A549 (cell line): ENCODE measurements at places on chromosomes 6 and 20. TPM values are rescaled to one million over a fixed set of nuclear protein-coding genes. Genes with fewer than 3 reads are reported as not detected.
A peak's percentile ranks its signal among the peaks of the same experiment; 100 is the strongest.

DNA sequence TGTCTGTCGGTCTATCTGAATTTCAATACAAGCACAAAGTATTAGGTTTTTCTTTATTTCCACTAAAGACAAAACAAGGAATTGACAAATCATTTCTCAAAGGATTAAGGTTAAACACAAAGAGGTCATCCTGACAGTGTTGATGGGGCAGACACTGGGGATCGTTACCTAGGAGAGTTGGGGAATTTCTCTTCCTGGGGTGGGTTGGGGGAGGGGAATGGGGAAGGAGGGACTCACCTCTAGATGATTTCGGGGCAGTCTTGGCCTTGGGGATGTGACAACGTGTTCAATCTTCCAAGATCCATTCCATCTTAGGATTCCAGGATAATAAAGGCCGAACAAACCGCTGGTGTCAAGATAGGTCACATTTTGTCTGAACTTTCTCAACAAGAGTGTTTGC lies 35.4 kb upstream of the FOXA2 start:
- DNase-seq, result no peak

DNA sequence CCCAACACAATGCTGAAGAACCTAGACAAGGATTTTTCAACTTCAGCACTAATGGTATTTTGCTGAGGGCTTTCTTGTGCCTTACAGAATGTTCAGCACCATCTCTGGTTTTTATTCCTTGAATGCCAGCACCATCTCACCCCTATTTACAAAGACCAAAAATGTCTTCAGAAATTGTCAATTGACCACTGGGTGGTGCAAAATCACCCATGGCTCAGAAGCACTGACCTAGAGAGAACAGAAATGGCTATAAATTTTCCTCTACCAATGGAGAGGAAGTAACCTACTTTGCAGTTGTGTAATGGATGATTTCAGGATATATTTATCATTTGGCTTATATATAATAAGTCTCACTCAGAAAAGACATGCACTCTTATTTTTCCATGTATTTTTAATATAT lies 431.0 kb upstream of the IRAK1BP1 start:
- no peak for DNase-seq

DNA sequence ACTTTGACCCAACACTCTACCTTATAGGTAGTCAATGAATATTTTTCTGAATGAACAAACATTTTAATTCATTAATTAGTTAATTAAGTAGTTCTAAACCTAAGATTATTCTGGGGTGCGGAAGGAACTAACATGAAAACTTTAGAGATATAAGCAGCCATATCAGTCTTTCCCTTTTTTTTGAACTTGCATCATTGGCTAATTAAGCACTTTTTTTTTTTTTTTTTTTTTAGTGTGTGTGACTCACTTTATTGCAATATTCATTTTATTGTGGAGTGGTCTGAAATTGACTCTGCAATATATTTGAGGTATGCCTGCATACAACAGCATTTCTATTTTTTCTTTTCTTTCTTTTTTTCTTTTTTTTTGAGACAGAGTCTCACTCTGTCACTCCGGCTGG lies 21.8 kb upstream of the AMD1 start:
- DNase-seq, result no peak

DNA sequence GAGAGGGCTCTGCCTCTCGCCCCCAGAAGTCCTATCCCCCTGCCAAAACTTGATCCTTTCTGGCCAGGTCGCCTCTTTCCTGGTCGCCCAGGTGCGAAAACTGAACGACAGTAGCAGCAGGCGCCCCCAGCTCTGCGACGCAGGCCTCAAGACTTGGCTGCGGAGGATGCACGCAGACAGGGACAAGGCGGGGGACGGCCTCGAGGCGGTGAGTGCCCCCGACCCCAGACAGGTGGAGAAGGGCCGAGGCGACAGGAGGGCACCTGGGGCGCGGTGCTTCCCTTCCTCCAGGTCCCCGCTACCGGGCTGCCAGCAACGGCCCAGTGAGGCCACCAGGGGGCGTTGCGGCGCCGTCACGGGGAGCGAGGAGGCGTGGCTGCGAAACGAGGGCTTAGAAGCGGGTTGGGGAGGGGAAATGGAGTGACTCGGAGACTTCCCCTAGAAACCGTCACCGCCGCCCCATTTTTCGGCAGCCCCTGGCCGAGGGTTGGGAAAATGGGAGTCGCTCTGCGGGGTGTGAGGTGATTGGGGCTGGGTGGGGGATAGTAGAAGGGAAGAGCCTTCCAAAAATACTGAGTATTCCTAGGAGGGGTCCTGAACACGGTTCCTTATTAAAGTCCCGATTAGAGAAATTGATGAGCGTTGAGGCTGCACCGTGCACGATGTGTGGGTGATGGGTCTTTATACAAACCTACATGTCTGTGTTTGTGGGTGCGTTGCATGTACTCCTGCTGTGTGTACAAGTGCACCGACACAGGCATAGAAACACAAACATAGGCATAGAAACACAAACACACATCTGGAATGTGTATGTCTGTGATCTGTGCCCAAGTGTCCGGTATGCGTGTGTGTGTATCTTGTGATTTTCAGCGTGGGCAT lies 44.6 kb downstream of the ARHGAP40 start:
- DNase-seq, result peak; percentile 86

- no peak for DNase-seq
These were observed 17.2 kb downstream of the SYCP2L start for GRCh38 chr6:10904015-10904414.

DNA sequence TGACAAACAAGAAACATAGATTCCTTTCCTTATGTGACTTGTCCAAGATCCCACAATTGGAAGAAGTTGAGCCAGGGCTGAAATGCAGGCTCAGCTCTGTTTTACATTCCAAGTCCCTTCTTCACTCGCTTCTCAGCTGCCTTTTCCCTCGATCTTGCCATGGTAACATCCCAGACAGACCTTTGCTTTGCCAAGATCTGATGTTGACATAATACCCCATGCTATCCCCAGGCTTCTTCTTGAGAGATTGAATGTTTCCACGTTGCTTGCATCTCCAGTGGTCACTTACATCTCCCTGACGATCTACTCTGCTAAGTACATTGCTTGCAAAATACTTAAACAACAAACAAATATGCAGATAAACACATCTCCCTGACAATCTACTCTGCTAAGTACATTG lies 63.5 kb downstream of the TBXT start:
- no peak for DNase-seq

GRCh38 chr20:23022849-23023248 lies 12.3 kb upstream of the SSTR4 start:
- DNase-seq, result no peak

GRCh38 chr6:31958741-31959739 lies at the start of the genes NELFE and SKIC2:
NELFE (minus strand) TSS chr6:31958971; CDS start chr6:31958446, 525 bp downstream.
SKIC2 (plus strand) TSS chr6:31959175; CDS start chr6:31959193, 18 bp downstream.
- peak; percentile 96 for DNase-seq

DNA sequence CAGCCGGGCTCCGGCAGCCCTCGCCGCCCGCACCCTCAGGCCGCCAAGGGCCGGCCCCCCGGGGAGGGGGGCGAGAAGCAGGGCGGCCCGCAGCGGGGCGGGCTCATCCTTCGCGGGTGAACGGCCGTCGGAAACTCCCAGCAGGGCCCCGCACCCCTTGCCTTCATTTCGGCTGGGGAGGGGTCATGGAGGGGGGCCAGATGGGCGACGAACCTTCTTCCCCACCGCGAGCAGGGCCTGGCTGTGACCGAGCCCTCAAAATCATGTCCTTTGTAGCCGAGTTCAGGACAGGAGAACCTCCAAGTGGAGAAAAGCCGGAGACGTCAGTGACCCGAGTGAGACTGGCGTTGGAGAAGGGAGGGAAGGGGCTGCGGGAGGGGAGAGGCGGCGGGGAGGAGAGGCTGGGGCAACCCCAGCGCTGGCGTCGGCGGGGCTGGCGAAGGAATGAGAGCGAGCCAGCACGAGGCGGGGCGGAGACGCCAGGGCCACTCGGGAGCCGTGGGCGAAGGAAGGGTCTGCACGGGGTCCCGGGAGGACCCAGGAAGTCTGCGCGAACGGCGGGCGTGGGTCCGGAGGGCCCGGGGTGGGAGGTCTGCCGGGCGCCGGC lies 571 bp upstream of the FOXC1 start:
- no peak for DNase-seq

DNA sequence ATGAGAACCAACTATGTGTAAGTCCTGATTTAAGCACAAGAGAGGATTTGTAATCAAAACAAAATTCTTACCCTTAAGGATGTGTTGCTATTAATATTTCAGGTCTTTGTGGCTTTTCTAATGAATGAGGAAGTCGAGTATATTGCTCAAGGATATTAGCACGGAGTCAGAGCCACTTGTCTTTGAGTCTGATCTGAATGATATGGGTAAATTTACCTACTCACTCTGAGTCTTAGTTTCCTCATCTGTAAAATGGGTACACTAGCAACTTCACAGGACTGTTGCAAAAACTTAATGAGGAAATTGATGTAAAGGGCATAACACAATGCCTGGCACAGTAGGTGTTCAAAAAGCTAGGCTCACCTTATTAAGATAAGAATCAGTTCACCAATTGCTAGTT lies 30.0 kb upstream of the QKI start:
- DNase-seq, result no peak

GRCh38 chr6:6696867-6697531 lies 108.5 kb downstream of the LY86 start:
- peak; percentile 73 for DNase-seq

- no peak for DNase-seq
These were observed 151.3 kb upstream of the HSF2 start for GRCh38 chr6:122248001-122248669.

- no peak for DNase-seq
These were observed 16.5 kb upstream of the HLA-A start for GRCh38 chr6:29925727-29926412.

GRCh38 chr6:26404546-26404945 lies 2.5 kb downstream of the BTN3A1 start:
- no peak for DNase-seq

DNA sequence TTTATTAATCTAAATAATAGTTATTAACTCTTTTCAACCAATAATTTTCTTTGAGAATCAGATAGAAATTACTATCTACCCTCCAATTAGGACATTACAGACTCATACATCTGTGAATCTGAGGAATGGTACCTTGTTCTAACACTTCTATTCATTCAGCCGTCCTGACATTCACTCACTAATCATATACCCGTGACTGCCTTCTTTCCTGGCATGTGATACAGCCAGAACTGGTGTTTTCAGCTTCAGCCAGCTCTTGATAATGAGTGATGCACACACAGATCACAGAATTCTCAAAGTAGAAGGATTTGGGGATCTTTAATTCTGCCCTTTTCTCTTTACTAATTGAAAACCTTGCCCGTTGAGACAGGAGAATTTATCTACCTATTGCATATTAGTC lies 499.9 kb downstream of the UTRN start:
- no peak for DNase-seq

GRCh38 chr6:88008831-88009231 lies 38.8 kb upstream of the SPACA1 start:
- DNase-seq, result no peak

GRCh38 chr20:21714297-21715192 lies 9.1 kb downstream of the PAX1 start:
- DNase-seq, result no peak

DNA sequence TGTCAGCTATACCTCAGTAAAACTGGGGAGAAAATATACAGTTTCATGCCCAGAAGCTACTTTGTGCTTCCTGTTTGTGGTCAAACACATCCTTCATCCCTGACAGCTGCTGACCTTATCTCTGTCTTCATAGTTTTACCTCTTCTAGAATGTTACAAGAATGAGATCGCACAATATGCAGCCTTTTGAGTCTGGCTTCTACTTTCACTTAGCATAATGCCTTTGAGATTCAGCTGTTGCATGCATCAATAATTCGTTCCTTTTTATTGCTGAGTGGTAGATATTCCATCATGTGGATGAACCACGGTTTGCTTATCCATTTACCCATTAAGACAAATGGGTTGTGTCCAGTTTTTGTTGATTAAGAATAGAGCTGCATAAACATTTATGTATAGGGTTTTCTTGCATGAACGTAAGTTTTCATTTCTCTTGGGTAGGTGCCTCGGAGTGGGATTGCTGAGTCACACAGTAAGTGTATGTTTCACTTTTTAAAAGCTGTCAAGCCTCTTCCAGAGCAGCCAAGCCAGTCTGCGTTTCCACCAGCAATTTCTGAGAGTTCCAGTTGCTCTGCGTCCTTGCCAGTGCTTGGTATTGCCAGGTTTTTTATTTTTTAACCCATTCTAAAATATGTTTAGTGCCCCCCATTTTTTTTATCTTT lies 86.6 kb upstream of the PAX1 start:
- no peak for DNase-seq

DNA sequence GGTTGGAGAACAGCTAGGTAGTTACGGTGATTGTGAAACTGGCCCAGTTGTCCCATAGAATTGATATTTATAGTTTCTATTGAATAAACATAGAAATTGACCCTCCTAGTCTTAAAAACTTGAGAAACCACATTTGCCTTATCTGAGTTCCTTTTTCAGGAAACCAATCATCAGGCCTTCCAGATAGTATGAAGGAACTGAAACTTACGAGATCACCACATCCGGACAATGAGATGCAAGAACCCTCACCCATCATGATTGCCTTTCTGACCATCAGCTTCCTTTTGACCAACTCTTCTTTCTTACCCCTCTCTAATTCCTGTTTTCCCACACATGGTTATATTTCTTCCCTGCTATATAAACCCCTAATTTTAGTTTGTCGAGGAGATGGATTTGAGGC lies 21.8 kb downstream of the SLC35F1 start:
- DNase-seq, result no peak

GRCh38 chr6:132131758-132132157 lies 180.6 kb upstream of the CCN2 start:
- DNase-seq, result peak; percentile 83

DNA sequence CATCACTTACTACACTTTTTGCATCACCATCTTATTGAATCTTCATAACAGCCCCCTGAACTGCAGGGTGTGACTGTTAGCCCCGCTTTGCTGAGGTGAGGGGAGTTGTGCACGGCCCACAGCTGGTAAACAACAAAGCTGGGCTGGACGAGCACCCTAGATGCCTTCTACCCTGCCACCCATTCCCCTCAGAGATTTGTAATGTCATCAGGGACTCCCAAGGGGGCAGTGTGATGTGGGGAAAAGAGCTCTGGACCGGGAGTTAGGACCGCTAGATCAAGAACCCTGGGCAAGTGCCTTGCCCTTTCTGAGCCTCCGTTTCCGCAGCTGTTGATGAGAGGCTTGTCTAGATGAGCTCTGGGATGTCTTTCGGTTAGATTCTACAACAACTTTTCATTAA lies 20.9 kb downstream of the PKIG start:
- no peak for DNase-seq

DNA sequence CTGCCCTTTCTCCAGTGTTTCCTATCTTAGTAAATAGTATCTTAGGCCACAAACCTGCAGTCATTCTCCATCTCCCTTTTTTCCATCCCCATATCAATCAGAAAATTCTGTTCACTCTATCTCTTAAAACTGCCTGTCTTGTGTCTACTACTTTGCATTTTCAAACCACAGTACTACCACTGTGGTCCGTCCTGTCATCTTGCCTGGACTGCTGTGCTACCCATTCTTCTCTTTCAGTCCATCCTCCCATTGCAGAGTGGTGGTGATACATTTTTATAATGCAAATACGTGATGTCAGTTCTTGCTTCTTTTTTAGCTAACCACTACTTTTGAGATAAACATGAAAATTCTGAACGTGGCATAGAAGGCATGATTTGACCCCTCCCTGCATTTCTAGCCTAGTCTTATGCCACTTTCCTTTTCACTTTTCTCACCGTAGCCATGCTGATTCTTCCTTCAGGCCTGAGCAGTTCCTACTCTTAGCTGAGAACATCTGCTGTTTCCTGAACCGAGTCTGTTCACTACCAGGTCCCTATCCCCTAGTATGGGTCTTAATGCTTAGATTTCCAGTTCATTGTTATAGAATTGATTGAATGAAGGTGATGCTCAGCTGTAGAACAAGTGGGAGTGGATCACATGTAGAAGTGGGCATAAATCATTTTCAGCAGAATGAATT lies 13.8 kb downstream of the TBPL1 start:
- no peak for DNase-seq

Gene SPTLC3
- 0.04 to 0.18 TPM (median 0.10 TPM) in 3 replicates for polyA plus RNA-seq

Gene BCKDHB
- 6.4 to 7.7 TPM (median 7.4 TPM) in 3 replicates for polyA plus RNA-seq

Gene STMN3
- polyA plus RNA-seq, result 3.2 to 5.0 TPM (median 3.8 TPM) in 3 replicates

Gene PLG
- polyA plus RNA-seq, result 0.11 TPM in 1 of 3 replicates, not detected in the others

Gene SLC22A7
- not detected in 3 replicates for polyA plus RNA-seq

Gene C4B
- 1.0 to 1.3 TPM (median 1.3 TPM) in 3 replicates for polyA plus RNA-seq
